ENCODE measurements at places on chromosomes 4 and X.

- DNase-seq: no peak
Observed at GRCh38 chr4:38503689-38504395, 160.2 kb upstream of the KLF3 start.

GRCh38 chrX:14449773-14450172 lies 79.6 kb upstream of the GLRA2 start:
- no peak for DNase-seq

DNA sequence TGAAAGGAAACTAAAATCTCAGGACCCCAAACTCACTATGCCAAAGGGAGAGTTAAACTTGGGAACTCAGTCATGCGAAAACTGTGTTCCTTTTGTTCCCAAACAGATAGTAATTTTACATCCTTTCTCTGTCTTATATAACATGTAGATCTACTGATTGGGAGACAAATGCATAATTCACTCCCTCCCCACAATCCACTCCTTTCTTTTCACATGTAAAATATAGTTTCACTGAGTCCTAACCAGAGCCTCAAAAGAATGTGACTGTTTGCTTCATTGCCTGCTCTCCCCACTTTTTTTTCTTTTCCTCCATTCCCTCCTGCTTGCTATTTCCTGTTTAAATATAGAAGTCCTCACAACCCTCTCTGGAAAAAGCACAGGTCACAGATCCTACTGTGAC lies 699.3 kb upstream of the ADGRL3 start:
- no peak for DNase-seq

DNA sequence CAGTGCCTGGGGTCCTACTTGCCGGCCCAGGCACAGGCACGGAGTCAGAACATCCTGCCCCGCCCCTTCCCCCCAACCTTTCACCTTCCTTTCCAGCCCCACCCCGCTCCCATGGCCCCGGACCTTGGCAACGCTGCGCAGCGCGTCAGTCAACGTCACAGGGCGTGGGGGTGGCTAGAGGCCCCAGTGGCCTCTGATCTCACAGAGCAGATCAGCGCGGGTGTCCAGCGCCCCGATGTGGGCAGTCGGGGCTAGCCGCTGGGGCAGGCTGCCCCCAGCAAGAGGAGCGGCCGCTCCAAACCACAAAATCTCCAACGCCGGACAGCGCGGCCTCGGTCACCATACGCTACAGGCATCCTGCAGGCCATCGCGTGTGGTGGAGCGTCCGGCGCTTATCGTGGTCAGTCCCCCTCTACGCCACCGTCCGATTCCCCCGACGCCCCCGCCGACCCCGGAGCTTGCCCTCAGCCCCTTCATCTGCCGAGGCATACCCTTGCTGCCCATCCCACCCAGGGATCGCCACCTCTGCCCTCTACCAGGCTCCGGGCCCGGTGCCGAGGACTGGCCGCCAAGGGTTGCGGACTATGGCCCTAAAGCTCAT lies 69.6 kb upstream of the APOOL start:
- DNase-seq: no peak

GRCh38 chrX:15973299-15973698 lies 118.7 kb upstream of the AP1S2 start:
- DNase-seq: no peak

DNA sequence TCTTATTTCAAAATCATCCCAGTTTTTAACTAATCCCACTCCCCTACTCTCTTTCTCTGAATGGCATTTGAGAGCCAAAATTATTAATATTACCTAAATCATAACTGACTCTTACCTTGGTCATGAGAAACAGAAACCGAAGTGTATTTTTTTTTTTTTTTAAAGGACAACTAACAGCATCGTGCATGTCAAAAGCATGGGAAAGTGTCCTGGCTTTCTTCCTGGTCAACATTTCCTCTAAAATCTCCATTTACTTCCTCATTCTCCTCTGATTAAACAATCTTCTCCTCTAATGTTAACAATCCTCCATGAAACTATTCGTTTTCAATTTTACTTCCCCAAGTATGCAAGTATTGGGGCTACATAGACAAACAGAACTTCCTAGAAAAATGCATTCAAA lies 2.1 kb upstream of the STS start:
- no peak for DNase-seq

GRCh38 chr4:41443340-41444079 lies 94.4 kb upstream of the LIMCH1 start:
- no peak for DNase-seq

DNA sequence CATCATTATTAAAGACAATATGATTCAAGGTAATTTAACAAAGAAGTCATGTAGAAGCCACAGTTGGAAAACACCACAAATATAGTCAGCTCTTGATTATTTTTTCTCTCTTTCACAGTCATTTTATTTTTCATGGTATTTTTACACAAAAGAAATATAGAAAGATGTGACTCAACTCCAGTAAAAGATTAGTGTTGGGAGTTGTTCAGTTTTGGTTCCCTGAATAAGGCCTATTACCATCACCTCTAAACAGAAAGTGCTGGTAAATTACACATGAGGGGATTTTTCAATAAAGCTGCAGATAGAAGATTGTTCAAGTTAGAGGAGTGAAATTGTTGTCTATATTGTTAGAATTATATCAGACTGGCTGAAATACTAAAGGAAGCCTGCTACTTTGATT lies 107.0 kb downstream of the DDIT4L start:
- no peak for DNase-seq

DNA sequence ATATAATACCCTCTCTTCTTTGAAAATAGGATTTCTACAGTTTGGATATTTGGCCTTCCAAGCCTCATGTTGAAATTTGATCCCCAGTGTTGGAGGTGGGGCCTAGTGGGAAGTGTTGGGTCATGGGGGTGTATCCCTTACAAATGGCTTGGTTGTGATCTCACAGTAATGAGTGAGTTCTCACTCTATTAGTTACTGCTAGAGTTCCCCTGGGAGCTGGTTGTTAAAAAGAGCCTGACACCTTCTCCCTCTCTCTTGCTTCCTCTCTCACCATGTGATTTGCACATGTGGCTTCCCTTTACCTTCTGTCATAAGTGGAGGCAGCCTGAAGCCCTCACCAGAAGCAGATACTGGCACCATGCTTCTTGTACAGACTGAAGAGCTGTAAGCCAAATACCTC lies 73.9 kb downstream of the HDAC8 start:
- no peak for DNase-seq

- DNase-seq: no peak
Observed at GRCh38 chr4:39274503-39274902, 91.7 kb downstream of the RFC1 start.

DNA sequence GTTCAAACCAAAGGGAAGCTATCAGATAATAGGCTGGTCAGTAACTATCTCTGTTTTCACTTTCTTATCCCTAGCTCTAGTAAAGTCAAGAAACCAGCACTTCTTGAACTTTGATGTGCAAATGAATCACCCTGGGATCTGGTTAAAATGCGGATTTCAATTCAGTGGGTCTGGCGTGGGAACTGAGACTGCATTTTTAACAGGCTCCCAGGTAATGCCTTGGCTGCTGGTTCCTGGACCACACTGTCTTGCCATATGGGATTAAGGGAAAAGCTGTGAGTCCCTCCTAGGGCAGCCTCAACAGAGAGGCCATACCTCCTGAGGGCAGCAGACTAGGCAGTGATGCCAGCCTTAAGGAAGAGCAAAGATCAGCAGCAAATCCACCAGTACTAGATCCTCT lies 1.7 kb downstream of the RNF175 start:
- no peak for DNase-seq

GRCh38 chrX:54492340-54492739 lies 3.7 kb downstream of the FGD1 start:
- DNase-seq: no peak

GRCh38 chrX:119870626-119871131 lies 854 bp downstream of the RNF113A start:
- no peak for DNase-seq

- DNase-seq: no peak
Observed at GRCh38 chrX:47560179-47560933, 649 bp upstream of the ARAF start.

- DNase-seq: no peak
Observed at GRCh38 chr4:132063829-132064228, 1085.3 kb upstream of the PCDH10 start.
